ENCODE measurements at places on chromosomes 3 and 15.

DNA sequence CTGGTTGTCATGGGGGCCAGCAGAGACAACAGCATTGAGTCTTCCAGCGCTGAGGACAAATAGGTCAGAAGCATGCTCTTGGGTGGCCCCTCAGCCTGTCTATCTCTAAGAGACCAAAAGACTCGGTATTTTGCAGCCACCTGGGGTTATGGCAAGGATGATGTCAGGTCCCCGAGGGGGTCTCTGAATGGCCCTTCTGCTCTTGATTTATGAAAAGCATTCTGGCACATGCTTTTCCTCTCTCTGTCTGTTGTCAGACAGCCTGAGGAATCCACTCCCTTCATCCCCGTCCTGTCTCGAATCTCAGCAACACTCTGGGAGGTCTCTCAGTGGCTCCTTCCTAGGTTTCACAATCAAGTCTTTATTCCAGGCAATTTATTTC is 156.6 kb upstream of the RGMA start:
- no peak overlapping the region for H3K4me3 ChIP-seq
- no peak for DNase-seq
- no peaks in the 10 kb centered on the region for H3K27me3 ChIP-seq
- H3K4me1 ChIP-seq, result no peaks in the 10 kb centered on the region
- H3K36me3 ChIP-seq, result no peaks in the 10 kb centered on the region

DNA sequence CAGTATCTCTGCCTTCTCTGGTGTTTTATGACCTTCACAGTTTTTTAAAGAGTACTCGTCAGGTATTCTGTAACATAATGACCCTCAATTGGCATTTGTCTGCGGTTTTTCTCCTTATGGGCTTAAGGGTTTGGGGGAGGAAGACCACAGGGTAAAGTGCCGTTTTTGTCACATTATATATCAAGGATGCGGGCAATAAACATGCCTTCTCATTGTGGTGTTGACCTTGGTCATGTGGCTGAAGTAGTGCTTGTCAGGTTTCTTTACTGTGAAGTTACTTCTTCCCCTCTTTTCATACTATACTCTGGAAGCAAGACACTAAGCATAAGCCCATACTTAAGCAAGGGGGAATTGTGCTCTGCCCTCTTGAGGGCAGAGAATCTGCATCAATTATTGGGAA is 16.6 kb downstream of the CAPN3 start:
- no peak for DNase-seq
- H3K27ac ChIP-seq, result no peak overlapping the region
- no peaks in the 10 kb centered on the region for H3K36me3 ChIP-seq
- H3K4me3 ChIP-seq, result no peak overlapping the region
- H3K4me1 ChIP-seq, result no peaks in the 10 kb centered on the region
- H3K27me3 ChIP-seq, result no peaks in the 10 kb centered on the region

DNA sequence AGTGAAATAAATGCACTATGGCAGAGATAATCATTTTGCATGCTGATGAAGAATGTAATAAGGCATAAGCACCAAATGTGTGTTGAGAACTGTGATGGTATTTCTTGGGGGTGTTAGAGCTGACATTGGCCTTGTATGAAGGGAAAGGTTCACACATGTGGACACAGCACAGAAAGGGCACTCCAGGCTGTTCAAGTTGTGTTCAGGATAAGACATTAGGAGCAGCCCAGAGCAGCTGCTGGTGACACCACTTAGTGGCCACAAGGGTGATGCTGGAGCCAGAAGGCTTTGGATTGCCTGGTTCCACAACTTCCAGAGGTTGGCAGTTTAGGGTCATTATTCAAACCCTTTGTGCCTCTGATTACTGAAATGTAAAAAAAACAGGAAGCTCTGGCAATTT is 155.4 kb downstream of the GOLGA6L6 start:
- H3K27me3 ChIP-seq, result no peaks in the 10 kb centered on the region
- no peaks in the 10 kb centered on the region for H3K4me1 ChIP-seq
- H3K27ac ChIP-seq, result no peak overlapping the region
- no peak for DNase-seq
- H3K4me3 ChIP-seq, result no peak overlapping the region

- no peak for DNase-seq
- H3K4me1 ChIP-seq, result no peaks in the 10 kb centered on the region
- no peaks in the 10 kb centered on the region for H3K27me3 ChIP-seq
- H3K4me3 ChIP-seq, result no peak overlapping the region
- no peak overlapping the region for H3K27ac ChIP-seq
- no peaks in the 10 kb centered on the region for H3K36me3 ChIP-seq
Observed at GRCh38 chr3:24854748-24855147, 360.1 kb upstream of the THRB start.

GRCh38 chr15:62887113-62887570 is 155.4 kb upstream of the TPM1 start:
- H3K27me3 ChIP-seq, result no peaks in the 10 kb centered on the region
- DNase-seq, result no peak
- no peak overlapping the region for H3K27ac ChIP-seq

- DNase-seq, result no peak
- no peaks in the 10 kb centered on the region for H3K4me1 ChIP-seq
- H3K27me3 ChIP-seq, result no peaks in the 10 kb centered on the region
- no peak overlapping the region for H3K27ac ChIP-seq
- no peak overlapping the region for H3K4me3 ChIP-seq
Observed at GRCh38 chr15:95134431-95135110, 903.2 kb downstream of the MCTP2 start.

DNA sequence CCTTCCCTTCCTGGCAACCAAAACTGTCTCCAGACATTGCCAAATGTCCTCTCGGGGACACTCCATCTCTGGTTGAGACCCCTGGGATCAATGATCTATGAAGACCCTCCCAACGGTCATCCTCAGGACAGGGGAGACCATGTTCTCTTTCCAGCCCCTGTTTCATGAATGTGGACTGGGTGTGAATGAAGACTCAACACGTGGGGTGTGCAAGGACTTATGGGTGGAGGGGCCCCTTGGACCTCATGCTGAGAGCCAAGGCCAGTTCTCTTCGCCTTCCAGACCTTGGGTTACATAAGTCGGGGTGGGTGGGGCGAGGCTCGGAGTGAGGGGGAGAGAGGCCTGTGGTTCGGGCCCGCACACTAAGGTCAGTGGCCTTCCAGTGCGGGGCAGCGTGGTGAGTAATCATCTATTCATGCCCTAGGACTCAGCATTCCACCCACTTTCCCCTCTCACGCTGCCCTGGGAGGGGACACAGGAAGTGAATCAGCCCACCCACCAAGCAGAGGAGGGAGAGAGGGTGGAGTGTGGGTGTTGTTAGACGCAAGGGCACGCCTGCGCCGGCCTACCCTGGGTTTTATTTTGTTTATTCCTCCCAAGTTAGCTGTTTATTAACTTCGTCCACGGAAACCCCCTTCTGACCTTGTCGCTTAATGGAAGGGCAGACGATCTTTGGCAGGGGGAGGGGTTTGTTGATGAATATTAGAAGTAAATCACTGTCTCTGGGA is 6.7 kb downstream of the PAQR5 start:
- H3K4me1 ChIP-seq, result no peaks in the 10 kb centered on the region
- H3K27me3 ChIP-seq, result no peaks in the 10 kb centered on the region
- no peak overlapping the region for H3K27ac ChIP-seq

GRCh38 chr15:35583863-35584528 is 38.0 kb upstream of the DPH6 start:
- no peaks in the 10 kb centered on the region for H3K27me3 ChIP-seq
- no peak overlapping the region for H3K4me3 ChIP-seq
- no peak for DNase-seq
- no peaks in the 10 kb centered on the region for H3K4me1 ChIP-seq

DNA sequence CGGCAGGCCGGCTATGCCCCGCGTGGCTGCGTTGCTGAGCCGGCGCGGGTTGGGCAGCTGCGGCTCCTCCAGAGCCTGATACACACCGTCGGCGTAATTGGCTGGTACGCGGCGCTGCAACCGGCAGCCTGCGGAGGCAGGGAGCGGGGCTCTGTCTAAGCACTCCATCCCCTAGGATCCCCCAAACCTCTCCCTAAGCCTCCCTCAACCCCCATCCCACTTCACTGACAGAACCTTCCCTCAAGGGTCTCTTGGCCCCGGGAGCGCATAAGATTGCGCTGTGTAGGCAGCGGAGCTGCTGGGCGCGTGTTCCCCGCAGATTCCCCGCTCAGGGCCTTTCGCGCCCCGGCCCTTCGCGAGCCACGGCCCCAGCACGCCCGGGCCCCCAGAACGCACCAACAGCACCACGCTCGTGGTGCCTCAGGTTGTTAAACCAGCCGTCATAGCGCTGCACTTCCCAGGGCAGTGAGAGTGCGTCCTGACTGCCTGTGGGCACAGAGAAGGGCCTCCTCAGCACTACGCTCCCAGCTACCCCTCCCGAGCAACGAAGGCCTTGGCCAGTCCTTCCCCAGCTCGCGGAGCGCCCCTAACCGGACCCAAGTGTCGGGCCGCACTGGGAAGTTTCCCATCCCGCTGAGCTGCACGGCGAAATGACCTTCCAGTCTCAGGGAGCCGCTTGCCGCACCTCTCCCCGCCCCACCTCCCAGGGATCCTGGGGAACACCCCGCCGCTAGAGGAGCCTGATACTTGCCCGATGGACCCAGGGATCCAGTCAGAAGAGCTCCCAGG is 1.2 kb downstream of the DUOX2 start:
- H3K4me3 ChIP-seq, result peak overlapping the region; percentile 35
- no peaks in the 10 kb centered on the region for H3K36me3 ChIP-seq
- peaks cover 41% of the 10 kb centered on the region for H3K4me1 ChIP-seq

GRCh38 chr3:129705274-129705673 is 98.8 kb upstream of the PLXND1 start:
- H3K4me3 ChIP-seq, result no peak overlapping the region
- H3K4me1 ChIP-seq, result no peaks in the 10 kb centered on the region
- no peak for DNase-seq
- H3K27me3 ChIP-seq, result no peaks in the 10 kb centered on the region
- no peak overlapping the region for H3K27ac ChIP-seq

DNA sequence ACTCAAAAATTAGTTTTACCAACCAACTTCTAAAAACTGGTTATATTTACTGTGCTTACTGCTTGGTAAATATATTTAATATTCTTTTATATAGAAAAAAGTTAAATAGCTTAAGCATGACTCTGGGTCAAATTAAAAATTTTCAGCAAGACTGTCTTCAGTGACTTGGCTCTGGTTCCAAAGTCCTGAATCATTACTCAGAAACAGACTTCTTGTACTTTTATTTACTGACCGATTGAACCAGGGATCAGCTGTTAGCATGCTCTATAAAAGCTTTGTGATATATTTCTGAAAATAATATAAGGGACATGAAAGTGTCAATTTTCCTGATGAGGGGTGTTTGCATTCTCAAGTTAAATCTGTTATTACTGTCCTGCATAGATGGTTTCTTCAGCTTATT is 164.3 kb downstream of the MCTP2 start:
- H3K36me3 ChIP-seq, result no peaks in the 10 kb centered on the region
- no peaks in the 10 kb centered on the region for H3K4me1 ChIP-seq
- no peaks in the 10 kb centered on the region for H3K27me3 ChIP-seq
- H3K27ac ChIP-seq, result no peak overlapping the region
- no peak for DNase-seq

GRCh38 chr3:65844370-65844769 is 194.3 kb downstream of the MAGI1 start:
- no peak overlapping the region for H3K27ac ChIP-seq
- no peak overlapping the region for H3K4me3 ChIP-seq
- H3K27me3 ChIP-seq, result no peaks in the 10 kb centered on the region

DNA sequence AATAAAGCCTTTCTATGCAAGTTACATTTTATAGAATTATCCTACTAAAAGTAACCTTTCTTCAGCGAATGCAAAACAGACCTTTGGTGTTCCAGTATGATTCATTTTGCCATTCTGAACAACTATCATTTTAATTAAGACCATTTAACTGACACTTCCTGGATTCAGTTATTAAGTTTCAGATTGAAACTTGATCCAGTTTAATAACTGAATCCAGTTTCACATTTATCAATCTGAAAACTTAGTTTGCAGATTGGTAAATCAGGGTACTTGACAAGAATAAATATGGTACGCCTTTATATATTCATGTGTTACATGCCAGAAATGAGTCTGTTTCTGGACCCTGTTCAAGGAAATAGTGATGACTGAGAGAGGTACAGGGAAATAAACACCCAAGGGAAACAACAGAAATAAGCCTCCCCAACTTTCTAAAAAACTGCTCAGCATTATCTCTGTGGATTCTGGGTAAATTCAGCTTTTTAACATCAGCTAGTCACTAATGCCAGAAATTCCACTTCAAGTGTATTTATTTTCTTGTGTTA is 23.3 kb upstream of the NFKBIZ start:
- DNase-seq, result no peak
- H3K4me1 ChIP-seq, result peaks cover 29% of the 10 kb centered on the region
- H3K4me3 ChIP-seq, result no peak overlapping the region
- H3K27ac ChIP-seq, result peak overlapping the region; percentile 61
- H3K27me3 ChIP-seq, result no peaks in the 10 kb centered on the region
- H3K36me3 ChIP-seq, result peaks cover 7% of the 10 kb centered on the region

- no peaks in the 10 kb centered on the region for H3K36me3 ChIP-seq
- no peak overlapping the region for H3K4me3 ChIP-seq
- no peak overlapping the region for H3K27ac ChIP-seq
- H3K27me3 ChIP-seq, result no peaks in the 10 kb centered on the region
- no peak for DNase-seq
Observed at GRCh38 chr3:59304296-59304695, 254.5 kb upstream of the CFAP20DC start.

GRCh38 chr3:128824132-128824850 is 55.1 kb upstream of the ACAD9 start:
- no peak for DNase-seq
- H3K4me1 ChIP-seq, result no peaks in the 10 kb centered on the region
- no peak overlapping the region for H3K4me3 ChIP-seq
- peaks cover under 1% of the 10 kb centered on the region for H3K36me3 ChIP-seq
- no peaks in the 10 kb centered on the region for H3K27me3 ChIP-seq

DNA sequence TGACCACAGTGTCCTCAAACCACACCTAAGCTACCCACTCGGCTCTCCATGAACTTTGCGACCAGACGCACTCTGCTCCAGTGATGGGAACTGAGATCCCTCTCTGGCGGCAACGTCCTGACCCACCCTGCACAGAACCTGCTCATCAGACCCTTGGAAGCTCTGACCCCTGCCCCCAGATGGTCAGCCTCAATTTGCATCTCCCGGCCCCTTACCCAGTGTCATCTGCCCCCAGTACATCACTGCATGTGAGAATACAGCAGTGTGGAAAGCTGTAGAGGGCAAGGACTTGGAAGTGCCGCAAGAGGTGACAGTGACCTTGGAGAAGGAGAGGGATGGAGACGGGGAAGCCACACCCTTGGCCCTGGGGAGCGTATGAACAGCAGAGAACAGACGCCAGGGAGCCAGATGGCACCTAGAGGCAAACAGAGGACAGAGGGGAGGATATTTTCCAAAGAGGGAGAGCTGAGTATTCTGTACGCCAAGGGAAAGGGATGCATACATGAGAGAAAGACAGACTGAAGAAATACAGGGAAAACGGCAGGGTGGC is 192.0 kb downstream of the XXYLT1 start:
- H3K4me3 ChIP-seq, result no peak overlapping the region
- no peaks in the 10 kb centered on the region for H3K36me3 ChIP-seq
- no peaks in the 10 kb centered on the region for H3K4me1 ChIP-seq
- no peak for DNase-seq
- H3K27me3 ChIP-seq, result no peaks in the 10 kb centered on the region
- H3K27ac ChIP-seq, result no peak overlapping the region

DNA sequence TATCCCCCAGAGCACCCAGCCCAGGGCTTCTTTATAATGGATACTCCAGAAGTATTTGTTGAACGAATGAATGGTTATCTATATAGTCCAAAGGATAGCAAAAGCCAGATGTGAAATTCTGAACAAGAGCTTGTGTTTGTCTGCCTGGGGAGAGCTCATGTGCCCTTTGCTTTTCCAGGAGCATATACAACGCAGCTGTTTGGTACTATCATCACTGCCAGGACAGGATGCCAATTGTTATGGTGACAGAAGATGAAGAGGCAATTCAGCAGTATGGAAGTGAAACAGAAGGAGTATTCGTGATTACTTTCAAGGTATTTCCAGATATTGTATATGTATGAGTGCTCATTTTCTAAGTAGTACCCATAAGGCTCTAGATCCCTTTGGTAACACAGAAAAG is 15.2 kb downstream of the DIS3L start:
- H3K4me1 ChIP-seq, result no peaks in the 10 kb centered on the region
- no peak overlapping the region for H3K27ac ChIP-seq
- H3K4me3 ChIP-seq, result no peak overlapping the region

Measured in effector memory CD4-positive, alpha-beta T cell (primary cell).